ENCODE measurements at places on chromosomes 12 and 14.

DNA sequence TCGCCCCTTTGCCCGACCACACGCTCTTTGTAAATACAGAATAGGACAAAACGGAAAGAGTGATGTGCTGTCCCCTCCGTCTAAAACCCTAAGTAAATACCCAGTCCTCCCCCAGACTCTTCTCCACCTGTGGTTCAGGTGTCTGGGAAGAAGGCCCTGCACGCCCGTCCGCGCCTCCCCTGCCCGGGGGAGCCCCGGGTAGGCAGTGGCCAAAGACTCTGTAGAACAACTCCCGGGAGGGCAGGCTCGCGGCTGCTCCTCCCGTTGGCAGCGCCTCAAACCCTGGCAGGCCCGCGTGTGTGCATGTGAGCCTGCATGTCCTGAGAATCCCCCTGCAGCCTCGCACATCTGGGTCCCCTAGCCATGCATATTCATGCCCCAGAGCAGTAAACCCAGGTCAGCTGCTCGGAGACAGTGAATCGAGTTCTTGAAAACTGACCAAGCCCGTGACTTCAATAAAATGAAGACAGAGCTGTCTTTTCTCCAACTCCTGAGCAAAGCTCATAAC lies 165.8 kb downstream of the MON2 start:
- DNase-seq: peak; percentile 42

DNA sequence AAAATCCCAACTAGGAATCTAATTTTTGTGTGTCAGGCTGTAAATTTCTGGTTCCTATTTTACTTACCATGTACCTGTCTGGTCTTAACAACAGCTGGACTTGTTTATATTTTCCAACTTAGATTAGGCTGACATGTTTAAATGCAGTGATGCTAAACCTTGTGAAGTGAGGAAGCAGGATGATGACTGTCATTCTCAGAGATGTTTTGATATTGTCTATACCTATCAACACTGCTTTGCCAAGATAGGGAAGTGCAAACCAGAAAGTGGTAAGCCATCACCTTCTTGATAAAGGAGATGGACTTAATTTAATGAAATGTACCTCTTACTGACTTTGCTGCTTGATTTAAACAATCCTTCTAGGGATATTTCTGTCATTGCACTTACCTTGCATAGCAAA lies 2.1 kb downstream of the BICD1 start:
- no peak for DNase-seq

- no peak for DNase-seq
Observed at GRCh38 chr14:94685681-94686485, 73.7 kb downstream of the SERPINA3 start.

DNA sequence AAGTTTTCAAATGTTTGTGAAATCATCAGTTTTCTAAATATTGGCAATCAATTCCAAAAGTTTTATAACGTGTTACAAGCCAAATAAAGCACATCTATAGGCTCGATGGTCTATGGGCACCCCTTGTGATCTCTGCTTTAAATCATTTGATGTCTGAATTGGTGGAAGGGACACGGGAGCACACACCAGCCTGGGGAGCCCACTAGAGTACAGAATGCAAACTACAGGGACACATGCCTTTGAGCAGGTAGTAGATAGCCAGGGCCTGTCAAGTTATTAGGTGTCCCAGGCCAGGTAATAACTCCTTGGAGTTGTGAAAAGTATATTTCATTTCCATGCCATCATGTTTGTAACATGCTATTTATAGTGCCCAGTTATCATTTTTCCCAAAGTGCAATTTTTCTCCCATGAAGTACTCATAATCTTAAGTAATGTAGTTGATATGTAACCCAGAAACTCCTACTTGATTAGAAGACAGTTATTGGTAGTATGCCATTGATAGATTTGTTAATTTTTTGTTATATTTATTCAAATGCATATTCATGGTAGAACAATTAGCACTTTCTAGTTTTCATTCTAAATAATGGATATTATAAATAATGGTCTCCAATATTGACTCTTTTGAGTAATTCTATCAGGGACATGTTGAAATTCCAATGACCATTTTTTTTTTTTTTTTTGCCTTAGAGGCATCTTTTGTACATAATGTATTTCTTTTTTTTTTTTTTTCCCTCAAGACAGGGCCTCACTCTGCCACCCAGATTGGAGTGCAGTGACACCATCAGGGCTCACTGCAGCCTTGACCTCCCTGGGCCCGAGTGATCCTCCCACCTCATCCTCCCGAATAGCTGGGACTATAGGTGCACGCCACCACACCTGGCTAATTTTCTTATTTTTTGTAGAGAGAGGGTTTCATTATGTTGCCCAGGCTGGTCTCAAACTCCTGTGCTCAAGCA lies 96.9 kb upstream of the FGD4 start:
- DNase-seq: peak; percentile 20

DNA sequence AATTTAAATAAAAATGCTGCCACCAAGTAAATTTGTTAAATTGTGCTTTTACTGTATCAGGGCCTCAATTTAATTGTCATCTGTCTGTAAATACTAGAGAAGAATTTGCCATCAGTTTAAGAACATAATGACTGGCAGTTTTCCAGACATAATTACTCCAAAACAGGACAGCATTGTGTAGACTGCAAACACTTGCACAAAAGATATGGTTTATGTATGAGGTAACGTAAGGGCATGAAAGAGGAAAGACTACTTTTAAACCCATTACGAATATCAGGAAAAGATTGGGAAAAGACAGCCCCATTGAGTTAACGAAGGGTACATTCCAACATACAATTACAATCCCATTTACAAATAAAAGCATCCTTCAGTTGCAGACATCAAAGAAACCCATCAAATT lies 59.8 kb upstream of the KRR1 start:
- no peak for DNase-seq

GRCh38 chr12:10016881-10017280 lies 6.5 kb downstream of the CLEC12B start:
- DNase-seq: no peak

DNA sequence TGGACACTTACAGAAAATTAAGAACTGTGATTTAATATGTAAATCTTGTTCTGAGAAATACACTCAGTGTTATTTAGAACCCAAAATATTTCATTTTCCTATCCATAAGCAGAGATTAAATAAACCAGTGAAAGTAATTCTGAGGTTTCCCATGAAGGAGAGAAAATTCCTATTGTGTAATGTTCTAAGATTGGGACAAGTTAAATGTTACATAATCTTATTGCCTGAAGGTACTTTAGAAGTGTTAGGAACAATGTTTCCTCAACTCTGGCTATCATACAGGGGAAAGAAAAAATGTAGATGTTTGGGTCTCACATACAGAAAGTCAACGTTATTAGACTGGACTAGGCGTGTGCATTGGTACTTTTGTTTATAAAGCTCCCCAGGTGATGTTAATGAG lies 281.9 kb upstream of the SYT10 start:
- DNase-seq: no peak

- DNase-seq: peak; percentile 65
Observed at GRCh38 chr14:69657950-69658355, 46.6 kb downstream of the SUSD6 start.

DNA sequence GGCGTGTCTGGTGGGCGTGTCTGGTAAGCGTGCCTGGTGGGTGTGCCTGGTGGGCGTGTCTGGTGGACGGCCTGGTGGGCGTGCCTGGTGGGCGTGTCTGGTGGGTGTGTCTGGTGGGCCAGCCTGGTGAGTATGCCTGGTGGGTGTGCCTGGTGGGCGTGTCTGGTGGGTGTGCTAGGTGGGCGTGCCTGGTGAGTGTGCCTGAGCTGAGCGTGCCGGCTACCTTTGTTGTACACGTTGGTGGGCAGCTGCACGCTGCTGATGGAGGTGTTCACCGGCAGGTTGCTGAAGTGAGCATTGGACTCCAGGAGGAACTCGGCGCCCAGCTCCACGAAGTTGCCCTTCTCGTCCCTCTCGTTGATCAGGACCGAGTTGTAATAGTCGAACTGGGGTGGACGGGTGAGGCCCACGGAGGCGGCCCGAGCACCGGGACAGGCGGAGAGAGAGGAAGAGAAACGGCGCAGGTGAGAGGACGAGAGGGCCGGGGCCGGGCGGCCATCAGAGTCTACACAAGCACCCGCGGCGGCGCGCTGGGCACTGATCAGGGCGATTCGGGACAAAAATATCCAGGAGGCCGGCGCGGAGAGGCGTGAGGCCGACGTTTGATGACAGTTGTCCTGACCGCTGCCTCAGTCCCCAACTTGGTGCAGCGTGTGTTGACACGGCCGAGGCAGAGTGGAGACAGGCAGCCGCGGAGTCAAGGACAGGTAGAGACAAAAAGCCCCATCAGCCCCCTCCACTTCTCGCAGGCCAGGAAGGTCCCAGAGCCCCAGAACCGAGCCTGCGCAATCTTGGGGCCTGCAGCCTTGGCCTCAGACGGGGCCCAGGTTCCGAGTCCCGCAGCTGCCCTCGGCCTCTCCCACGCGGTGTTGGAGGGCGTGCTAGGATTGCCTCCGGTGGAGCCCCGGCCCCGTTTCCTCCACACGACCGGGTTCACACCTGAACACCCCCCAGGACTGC lies 10.5 kb downstream of the CACNA2D4 start:
- DNase-seq: no peak

DNA sequence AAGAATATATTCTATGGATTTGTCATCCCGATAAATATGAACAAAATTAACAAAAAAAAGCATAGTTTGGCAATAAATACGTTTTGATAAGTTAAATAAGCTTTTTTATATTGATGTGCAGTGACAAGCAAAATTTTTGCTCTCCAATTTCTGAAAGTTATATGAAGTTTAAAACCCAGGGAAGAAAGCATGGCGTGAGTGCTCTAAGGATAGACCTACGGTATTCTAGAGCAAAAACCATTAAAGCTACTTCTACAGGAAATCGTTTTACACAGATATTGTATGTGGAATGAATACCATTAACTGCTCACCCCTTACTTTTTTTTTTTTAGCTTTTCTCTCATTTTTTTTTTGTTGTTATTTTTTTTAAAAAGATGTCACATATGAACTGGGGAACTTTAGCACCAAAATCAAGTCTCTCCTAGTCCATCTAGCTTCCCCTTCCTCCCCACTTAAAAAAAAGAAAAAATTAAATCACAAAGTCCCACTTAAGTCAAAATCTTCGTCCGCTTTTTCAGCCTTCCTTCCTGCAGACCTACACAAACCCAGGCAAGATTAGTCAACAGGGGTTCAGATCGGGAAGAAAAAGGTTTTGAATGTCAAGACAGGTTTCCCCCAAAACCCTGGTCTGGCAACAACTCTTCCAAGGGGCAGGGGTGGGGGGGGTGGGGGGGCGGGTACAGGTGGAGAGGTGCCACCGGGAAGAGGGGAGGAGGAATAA lies 4.4 kb downstream of the ZFP36L1 start:
- no peak for DNase-seq

- no peak for DNase-seq
Observed at GRCh38 chr14:78005325-78005724, 164.8 kb upstream of the NRXN3 start.

DNA sequence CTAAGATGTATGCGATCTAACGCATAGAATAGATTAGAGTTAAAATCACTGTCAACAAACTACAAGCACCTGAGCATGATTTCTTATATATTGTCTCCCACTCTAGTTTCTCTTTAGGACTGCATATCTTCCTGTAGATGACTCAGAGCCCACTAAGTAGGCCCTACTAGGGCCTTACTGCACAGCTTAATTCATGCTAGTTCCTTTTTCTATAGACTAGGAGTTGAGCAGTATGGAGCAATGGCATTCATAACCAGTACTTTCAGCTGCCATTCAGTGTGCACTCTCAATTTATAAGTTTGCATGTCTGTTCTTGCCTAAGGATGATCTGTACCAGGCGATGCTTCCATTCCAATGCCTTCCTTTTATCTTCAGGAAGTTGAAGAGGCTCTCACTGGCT lies 103.5 kb downstream of the METTL25 start:
- no peak for DNase-seq

Data from body of pancreas (tissue), 4 donors.